ENCODE measurements at places on chromosomes 2 and 18.

DNA sequence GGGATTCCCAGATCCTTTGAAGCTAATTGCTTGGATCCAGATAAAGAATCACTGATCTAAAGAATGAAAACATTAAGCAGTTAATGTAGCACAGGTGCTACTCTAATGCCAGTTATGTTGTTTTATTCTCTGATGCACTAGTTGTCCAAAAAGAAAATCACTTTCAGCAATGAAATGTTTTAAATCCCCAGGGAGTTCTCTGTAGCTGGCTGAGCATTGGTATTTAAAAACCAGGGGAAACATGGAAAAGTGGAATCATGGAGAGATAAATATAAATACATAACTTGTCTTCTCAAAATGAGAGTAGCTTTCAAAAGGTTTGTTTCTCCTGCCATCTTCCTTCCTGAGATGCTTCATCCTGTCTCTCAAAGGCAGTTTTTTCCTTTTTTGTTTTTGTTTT is 37.7 kb downstream of the CD302 start:
- DNase-seq = no peak

DNA sequence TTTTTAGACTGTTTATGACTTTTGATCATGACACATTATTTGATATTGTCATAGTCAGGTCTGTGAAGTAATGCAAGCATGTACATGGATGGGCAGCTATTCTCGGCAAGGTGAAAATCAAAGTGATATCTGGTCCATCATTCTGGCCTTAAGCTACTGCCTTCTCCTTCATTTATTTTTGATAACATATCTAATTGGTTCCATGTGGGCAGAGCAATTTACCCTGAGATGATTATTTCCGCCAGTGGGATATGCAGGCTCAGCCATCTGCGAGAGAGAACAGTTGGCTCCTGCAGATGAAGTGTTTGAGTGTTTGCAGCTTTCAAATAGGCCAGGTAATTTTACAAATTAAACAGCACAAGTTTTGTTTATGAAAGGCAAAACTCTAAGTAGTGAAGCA is 116.4 kb downstream of the LYPD6 start:
- DNase-seq = no peak

- no peak for DNase-seq
Measured at GRCh38 chr18:79733135-79733701, 53.6 kb downstream of the CTDP1 start.

DNA sequence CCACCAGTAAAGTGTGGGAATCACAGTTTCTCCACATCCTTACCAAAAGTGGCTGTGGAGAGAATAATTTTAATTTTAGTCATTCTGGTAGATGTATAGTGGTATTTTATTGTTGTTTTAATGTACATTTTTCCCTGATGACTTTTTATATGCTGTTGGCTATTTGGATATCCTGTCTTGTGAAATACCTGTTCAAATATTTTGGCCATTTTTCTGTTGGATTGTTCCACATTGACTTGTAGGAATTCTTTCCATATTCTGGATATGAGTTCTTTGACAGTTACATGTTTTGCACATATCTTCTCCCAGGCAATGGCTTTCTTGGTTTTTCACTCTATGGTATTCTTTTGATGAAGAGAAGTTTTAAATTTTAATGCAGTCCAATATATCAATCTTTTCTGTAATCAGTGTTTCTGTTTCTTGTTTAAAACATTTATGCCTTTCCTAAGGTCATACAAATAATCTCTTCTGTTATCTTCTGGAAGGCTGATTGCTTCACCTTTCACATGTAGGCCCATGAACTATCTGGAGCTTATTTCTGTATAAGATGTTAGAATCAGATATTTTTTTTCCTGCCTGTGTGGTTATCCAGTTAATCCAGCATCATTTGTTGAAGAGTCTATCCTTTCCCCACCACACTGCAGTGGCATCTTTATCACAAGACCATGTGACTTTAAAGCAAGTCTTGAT is 19.0 kb downstream of the AFTPH start:
- DNase-seq = no peak

DNA sequence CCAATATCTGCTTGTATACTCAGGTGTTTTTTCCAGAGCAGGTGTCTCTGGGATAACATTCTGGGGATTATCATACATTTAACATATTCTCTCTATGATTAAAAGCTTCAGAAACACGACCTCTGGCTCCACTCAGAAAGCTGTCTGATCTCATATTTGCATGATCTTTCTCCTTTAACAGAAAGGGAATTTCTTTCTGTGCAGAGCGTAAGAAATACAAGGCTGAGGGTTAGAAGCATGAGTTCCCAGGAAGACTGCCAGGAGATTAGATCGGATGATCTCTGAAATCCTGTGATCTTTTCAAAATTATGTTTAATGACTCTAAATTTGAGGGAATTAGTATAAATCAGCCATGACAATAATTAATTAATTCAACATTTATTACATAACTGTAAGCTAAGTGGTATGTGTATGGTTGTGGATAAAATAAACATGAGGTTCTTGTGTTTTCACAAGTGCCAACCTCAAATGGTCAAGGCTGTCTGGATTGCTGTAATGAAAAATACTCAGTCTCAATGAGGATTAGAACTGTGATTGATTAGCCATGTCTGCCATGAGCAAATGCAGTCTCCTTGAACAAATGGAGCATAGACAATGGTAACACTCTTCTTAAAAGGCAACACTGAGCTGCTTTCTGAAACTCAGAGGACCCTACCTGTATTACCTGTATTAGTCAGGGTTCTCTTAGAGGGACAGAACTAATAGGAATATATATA is 304.9 kb downstream of the STK39 start:
- no peak for DNase-seq

DNA sequence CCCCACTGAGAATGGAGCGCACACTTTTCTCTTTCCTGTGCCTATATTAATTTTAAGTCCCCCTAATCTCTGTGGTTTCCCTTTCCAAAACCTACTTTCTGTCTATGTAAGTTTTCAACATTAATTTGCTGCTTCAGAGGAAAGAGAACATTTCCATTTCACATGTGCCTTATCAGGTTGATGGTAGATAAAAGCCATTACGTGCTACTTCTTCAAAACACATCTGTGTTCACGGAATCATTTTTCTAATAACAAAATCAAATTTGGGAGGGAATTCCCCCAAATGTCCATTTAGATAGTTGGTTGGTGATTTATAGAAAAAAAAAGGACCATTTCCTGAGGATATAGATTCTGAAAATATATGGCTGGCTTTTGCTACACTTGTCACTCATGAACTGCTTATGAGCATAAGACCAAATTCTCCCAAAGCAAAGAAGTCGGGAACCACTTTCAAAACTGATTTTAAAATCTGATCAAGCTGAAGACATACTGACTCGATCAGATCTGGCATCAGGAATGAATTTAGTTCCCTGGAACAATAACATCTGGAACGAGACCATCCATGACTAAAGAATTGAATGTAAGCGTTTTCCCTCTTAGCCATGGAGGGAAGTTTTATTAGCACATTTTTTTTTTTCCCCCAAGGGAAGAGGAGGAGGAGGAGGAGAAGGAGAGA is 8.2 kb downstream of the PTGR3 start:
- DNase-seq = no peak

DNA sequence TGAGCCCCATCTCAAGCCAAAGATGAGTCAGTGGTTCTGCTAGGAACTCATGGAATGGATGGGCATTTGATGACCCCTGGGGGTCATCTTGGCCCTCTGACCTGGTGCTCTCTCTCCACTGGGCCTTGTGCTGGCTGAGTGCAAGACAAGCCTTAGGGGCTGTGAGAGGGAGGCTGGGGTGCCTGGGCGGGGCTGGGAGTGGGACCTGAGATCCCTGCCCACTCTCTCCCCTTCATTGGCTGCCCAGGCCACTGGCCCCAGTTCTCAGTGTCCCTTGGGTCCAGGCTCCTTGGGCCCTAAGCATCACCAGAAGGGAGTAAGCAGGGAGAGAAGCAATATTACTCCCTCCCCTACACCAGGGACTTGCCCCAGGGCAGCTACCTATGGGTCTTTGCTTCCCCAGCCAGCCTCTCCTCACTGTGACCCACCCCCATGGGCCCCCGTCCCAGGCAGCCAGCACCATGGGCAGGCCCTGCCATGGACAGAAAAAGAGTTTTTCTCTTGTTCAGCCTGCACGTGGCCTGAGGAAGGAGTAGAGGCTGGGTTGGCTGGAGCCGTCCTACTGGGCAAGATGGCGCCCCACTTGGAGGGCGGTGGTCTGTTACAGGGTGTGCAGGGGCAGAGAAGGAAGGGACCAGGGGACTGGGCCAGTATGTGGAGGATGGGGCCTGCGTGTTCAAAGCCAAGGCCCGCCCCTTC is 33.6 kb downstream of the ATOH8 start:
- DNase-seq = no peak

DNA sequence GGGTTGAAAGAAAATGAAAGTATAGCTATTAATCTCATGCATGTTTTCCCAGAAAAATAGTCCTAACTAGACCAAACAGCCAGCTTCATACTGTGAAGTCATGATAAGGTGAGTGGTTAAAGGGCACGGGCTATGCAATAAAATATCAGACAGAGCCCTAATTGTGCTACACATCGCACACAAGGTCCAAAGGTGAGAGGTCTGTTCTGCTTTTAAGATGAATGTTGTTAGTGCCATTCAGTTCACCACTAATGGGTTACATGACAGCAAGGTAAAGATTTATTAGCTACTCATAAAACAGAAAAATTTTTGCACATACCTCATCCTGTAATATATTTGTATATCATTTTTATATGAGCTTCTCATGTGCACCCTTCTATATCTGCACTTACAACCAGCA is 105.0 kb upstream of the STK17B start:
- no peak for DNase-seq
